ENCODE measurements at places on chromosomes 12 and 14. TPM values are rescaled to one million over a fixed set of nuclear protein-coding genes. Genes with fewer than 3 reads are reported as not detected.

Gene FICD
- total RNA-seq, result 6.3 TPM

Gene CD163
- total RNA-seq, result 0.77 TPM

Gene LPAR5
- total RNA-seq, result 0.57 TPM

Gene CIROP
- total RNA-seq, result 0.07 TPM

Gene GPR132
- total RNA-seq, result 0.09 TPM

Gene B3GNT4
- total RNA-seq, result 1.6 TPM

Gene ALKBH1
- total RNA-seq, result 18.8 TPM

Gene LMNTD1
- total RNA-seq, result not detected

Gene CLEC6A
- 0.11 TPM for total RNA-seq

Gene NOVA1
- total RNA-seq, result 14.6 TPM

Gene C12orf54
- not detected for total RNA-seq

Gene TPCN1
- 30.7 TPM for total RNA-seq

Gene SUOX
- 23.2 TPM for total RNA-seq

Gene GSG1
- not detected for total RNA-seq

Gene MSI1
- 64.5 TPM for total RNA-seq

Gene NRL
- total RNA-seq, result 1.6 TPM

Gene C12orf50
- total RNA-seq, result not detected

Gene BICDL1
- 23.1 TPM for total RNA-seq

Gene ASCL1
- total RNA-seq, result 0.07 TPM

Gene LGR5
- 0.55 TPM for total RNA-seq

Gene DLGAP5
- total RNA-seq, result 141 TPM

Gene PLEKHG7
- not detected for total RNA-seq

Gene PIANP
- 8.2 TPM for total RNA-seq

Gene PAX9
- not detected for total RNA-seq

Gene PTCSC3
- not detected for total RNA-seq

Gene MMP19
- 1.6 TPM for total RNA-seq

Gene NKX2-1
- not detected for total RNA-seq

Gene TC2N
- total RNA-seq, result 29.6 TPM

Gene MYO1H
- total RNA-seq, result 0.44 TPM

Gene NACA
- 1,052 TPM for total RNA-seq

Gene KRT7
- total RNA-seq, result 11.5 TPM

Gene SLC6A12
- 0.76 TPM for total RNA-seq

Gene PTPRO
- total RNA-seq, result 0.57 TPM

Gene SLC25A21
- total RNA-seq, result 6.0 TPM

Gene SBNO1
- total RNA-seq, result 42.9 TPM

Gene DPPA3
- total RNA-seq, result 3.9 TPM

Gene NUDT4
- total RNA-seq, result 51.3 TPM

Gene ADGRD1
- 0.80 TPM for total RNA-seq

Gene AP4S1
- total RNA-seq, result 5.5 TPM

Gene SPX
- total RNA-seq, result 0.76 TPM

Gene KRT75
- total RNA-seq, result not detected

Gene SLC5A8
- 0.07 TPM for total RNA-seq

Gene PLCZ1
- not detected for total RNA-seq

Gene LACRT
- not detected for total RNA-seq

Gene OR6C4
- total RNA-seq, result not detected
